ENCODE measurements at places on chromosomes 11 and 22.

GRCh38 chr11:60831143-60831500 lies 10.8 kb upstream of the CCDC86 start:
- no peaks in the 10 kb centered on the region for H3K4me1 ChIP-seq
- H3K27me3 ChIP-seq, result no peaks in the 10 kb centered on the region
- H3K36me3 ChIP-seq, result no peaks in the 10 kb centered on the region
- peak; percentile 64 for DNase-seq

DNA sequence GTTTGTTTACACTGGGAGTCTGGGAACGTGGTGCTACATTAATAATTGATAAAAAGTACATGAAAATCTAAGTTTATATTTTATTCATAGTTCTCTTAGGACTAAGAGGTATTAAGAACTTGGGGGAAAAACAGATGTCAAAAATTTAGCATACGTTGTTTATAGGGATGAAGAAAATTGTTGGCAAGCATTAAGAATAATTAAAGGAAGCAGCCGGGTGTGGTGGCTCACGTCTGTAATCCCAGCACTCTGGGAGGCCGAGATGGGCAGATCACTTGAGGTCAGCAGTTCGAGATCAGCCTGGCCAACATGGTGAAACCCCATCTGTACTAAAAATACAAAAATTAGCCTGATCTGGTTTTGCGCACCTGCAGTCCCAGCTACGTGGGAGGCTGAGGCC lies 60.7 kb upstream of the ADORA2A start:
- H3K4me1 ChIP-seq, result no peaks in the 10 kb centered on the region
- H3K27me3 ChIP-seq, result no peaks in the 10 kb centered on the region
- H3K36me3 ChIP-seq, result peaks cover 29% of the 10 kb centered on the region
- no peak for DNase-seq
- no peak overlapping the region for H3K4me3 ChIP-seq
- H3K27ac ChIP-seq, result no peak overlapping the region

GRCh38 chr22:34866495-34867131 lies 199.3 kb upstream of the ISX start:
- H3K4me3 ChIP-seq, result no peak overlapping the region
- H3K36me3 ChIP-seq, result no peaks in the 10 kb centered on the region
- no peak overlapping the region for H3K27ac ChIP-seq
- H3K27me3 ChIP-seq, result no peaks in the 10 kb centered on the region

DNA sequence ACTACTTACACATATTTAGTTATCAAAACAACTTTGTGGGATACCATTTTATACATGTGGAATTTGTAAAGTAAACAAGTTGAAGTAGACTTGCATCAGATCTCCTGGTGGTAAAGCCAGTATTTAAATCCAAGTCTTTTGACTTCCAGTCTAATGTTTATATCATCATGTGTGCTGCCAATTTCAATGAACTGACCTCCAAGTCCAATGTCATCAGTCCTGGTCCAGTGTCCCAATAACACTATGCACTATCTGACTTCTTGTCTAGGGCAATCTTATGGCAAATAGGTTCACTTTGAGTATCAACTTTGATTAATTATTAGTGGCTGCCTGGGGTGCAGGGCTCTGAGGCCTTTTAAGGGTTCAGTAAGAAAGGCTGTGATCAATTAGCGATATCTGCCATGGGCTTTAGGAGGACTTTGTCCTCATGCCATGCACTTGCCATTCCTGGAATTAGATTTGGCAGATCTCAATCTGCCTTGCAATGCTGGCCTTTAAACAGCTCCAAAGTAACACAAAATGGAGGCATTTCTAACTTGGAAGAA lies 9.6 kb upstream of the PTS start:
- H3K27me3 ChIP-seq, result no peaks in the 10 kb centered on the region
- no peak overlapping the region for H3K4me3 ChIP-seq
- no peaks in the 10 kb centered on the region for H3K4me1 ChIP-seq
- H3K27ac ChIP-seq, result no peak overlapping the region
- no peak for DNase-seq
- H3K36me3 ChIP-seq, result no peaks in the 10 kb centered on the region

DNA sequence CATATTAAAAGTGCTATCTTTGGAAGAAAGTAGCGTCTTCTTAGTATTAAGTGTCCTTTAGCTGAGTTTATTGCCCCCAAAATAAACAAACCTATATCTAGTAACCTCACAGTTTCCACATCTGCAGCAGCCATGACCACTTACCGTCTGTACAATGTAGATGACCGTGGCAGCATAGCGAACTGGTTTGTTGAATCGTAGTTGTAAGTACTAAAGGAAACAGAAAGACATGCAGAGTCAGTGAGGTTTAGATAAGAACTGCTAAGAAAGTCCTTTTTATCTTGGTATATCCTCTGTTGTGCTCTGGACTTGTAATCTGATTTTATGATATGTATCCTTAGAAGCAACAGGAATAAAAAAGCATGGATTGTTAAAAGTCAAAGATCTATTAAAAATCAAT lies 9.4 kb downstream of the SLC5A12 start:
- no peaks in the 10 kb centered on the region for H3K27me3 ChIP-seq
- DNase-seq, result no peak
- no peak overlapping the region for H3K27ac ChIP-seq
- H3K4me1 ChIP-seq, result no peaks in the 10 kb centered on the region
- no peak overlapping the region for H3K4me3 ChIP-seq

DNA sequence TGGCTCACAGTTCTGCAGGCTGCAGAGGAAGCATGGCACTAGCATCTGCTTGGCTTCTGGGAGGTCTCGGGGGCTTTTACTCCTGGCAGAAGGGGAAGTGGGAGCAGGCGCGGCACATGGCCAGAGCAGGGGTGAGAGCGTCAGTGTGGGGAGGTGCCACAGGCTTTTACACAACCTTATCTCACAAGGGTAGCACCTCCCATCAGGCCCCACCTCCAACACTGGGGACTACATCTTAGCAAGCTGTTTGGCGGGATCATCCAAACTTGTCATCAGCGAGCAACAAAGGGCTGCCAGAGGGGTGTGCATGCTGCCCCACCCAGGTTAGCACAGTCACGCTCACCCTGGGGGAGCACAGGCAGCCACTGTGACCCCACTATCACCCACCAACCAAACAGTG lies 18.9 kb upstream of the YPEL1 start:
- H3K27me3 ChIP-seq, result no peaks in the 10 kb centered on the region
- H3K36me3 ChIP-seq, result peaks cover 3% of the 10 kb centered on the region
- peaks cover 5% of the 10 kb centered on the region for H3K4me1 ChIP-seq
- DNase-seq, result no peak
- peak overlapping the region; percentile 41 for H3K27ac ChIP-seq

DNA sequence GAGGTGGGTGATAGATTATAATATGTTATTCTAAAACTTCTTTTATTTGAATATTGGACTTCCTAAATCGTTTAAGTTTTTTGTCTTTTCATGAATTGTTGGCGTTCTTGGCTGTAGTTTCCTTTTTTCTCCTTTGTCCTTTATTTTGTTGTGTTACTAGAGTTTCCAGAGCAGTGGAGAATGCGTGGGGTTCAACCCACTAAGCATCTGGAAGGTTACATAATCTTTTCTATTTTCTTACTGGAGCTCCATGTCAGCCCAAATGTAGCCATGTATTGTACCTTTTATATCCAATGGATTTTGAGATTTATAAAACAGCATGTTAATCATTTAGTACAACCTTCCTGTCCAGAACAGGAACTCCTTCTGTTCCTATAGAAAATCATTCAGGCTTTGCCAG lies 63.2 kb downstream of the PPP6R3 start:
- H3K27me3 ChIP-seq, result no peaks in the 10 kb centered on the region
- no peak for DNase-seq
- H3K27ac ChIP-seq, result no peak overlapping the region
- H3K4me1 ChIP-seq, result peaks cover 4% of the 10 kb centered on the region
- H3K4me3 ChIP-seq, result no peak overlapping the region

- DNase-seq, result no peak
- no peaks in the 10 kb centered on the region for H3K27me3 ChIP-seq
- H3K4me1 ChIP-seq, result no peaks in the 10 kb centered on the region
- H3K4me3 ChIP-seq, result no peak overlapping the region
- no peaks in the 10 kb centered on the region for H3K36me3 ChIP-seq
Observed at GRCh38 chr11:35304900-35305460, 114.4 kb downstream of the SLC1A2 start.

DNA sequence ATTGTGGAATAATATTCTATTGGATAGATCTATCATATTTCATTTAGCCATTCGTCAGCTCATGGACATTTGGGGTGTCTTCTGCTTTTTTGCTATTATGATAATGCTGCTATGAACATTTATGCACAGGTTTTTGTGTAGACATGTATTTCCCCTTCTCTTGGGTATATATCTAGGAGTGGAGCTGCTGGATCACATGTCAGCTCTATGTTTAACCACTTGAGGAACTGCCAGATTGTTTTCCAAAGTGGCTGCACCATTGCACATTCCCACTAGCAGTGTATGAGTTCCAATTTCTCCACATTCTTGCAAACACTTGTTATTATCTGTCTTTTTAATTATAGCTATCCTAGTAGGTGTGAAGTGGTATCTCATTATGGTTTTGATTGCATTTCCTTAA lies 75.0 kb downstream of the C11orf65 start:
- H3K27me3 ChIP-seq, result no peaks in the 10 kb centered on the region
- no peak for DNase-seq
- no peaks in the 10 kb centered on the region for H3K36me3 ChIP-seq
- H3K27ac ChIP-seq, result no peak overlapping the region
- H3K4me3 ChIP-seq, result no peak overlapping the region

- DNase-seq, result no peak
- H3K4me3 ChIP-seq, result no peak overlapping the region
- H3K4me1 ChIP-seq, result peaks cover 2% of the 10 kb centered on the region
- no peak overlapping the region for H3K27ac ChIP-seq
Observed at GRCh38 chr11:19571906-19572305, 140.7 kb upstream of the NAV2 start.

DNA sequence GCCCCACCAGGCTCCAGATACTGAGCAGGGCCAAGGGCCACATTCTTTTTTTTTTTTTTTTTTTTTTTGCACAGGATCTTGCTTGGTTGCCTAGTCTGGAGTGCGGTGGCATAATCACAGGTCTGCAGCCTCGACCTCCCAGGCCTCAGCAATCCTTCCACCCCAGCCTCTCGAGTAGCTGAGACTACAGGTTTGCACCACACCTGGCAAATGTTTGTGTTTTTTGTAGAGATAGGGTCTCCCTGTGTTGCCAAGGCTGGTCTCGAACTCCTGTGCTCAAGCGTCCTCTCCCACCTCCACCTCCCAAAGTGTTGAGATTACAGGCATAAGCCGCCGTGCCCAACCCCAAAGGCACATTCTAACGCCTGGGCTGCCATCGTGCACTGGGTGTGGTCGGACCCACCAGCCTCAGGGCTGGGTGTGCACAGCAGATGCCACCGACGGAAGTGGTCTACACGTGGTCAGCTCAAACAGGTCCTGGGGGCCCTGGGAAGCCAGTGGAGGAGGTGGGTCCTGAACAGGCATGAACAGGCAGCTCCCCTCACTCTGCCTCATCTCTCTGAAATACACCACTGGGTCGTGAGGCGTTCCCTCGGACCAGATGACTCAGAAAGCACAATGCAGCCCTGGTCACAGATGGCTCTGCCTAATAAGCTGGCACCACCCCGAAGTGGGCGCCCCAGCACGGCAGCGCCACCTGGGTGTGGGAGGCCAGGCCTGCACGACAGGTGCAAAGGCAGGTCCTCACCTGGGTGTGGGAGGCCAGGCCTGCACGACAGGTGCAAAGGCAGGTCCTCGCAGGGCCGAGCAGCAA lies 5.1 kb upstream of the B4GALNT4 start:
- H3K27ac ChIP-seq, result no peak overlapping the region
- no peaks in the 10 kb centered on the region for H3K27me3 ChIP-seq
- H3K36me3 ChIP-seq, result no peaks in the 10 kb centered on the region
- DNase-seq, result no peak

DNA sequence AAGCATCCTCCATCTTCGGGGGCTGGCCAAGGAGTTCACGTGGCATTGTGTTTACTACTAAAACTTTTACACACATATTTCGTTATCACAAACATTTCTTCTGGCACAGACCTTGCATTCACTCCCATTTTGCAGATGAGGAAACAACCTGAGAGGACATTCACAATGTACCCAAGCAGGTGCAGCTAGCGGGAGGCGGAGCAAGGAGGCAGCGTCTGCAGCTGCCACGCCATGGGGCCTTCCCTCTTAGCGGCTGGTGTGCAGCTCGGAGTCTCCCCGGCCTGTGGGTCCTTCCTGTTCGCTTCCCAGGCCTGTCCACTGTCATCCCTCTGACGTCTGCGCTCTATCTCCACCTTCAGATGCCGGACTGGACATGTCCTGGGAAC lies 807.8 kb downstream of the TBC1D22A start:
- no peak overlapping the region for H3K4me3 ChIP-seq
- no peaks in the 10 kb centered on the region for H3K36me3 ChIP-seq
- H3K4me1 ChIP-seq, result no peaks in the 10 kb centered on the region
- no peak overlapping the region for H3K27ac ChIP-seq

- no peak overlapping the region for H3K4me3 ChIP-seq
- no peak overlapping the region for H3K27ac ChIP-seq
- no peaks in the 10 kb centered on the region for H3K27me3 ChIP-seq
- no peaks in the 10 kb centered on the region for H3K36me3 ChIP-seq
- H3K4me1 ChIP-seq, result peaks cover 2% of the 10 kb centered on the region
- DNase-seq, result no peak
Observed at GRCh38 chr11:63564056-63564774, 1.0 kb upstream of the PLAAT2 start.

DNA sequence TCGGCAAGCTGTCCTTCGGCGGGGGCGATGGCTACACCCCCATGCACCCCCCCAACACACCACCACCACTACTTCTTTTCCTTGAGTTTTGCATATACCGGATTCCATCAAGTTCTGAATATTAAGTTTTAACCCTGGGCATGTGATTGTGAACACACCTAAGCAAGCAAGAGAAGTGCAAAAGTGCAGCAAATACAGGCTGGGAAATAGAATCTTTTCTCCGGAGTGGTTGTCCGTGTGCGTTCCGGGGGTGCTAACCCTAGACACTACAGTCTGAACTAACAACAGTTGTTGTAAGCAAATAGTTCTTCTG lies 574 bp downstream of the PRSS23 start:
- no peak for DNase-seq
- no peaks in the 10 kb centered on the region for H3K36me3 ChIP-seq
- peak overlapping the region; percentile 70 for H3K27ac ChIP-seq
- peak overlapping the region; percentile 87 for H3K4me3 ChIP-seq

GRCh38 chr11:36803084-36803483 lies 205.0 kb upstream of the RAG2 start:
- no peaks in the 10 kb centered on the region for H3K4me1 ChIP-seq
- no peak for DNase-seq
- H3K27me3 ChIP-seq, result no peaks in the 10 kb centered on the region
- no peak overlapping the region for H3K27ac ChIP-seq
- H3K4me3 ChIP-seq, result no peak overlapping the region
- H3K36me3 ChIP-seq, result no peaks in the 10 kb centered on the region

- H3K27me3 ChIP-seq, result no peaks in the 10 kb centered on the region
- no peaks in the 10 kb centered on the region for H3K4me1 ChIP-seq
- no peak overlapping the region for H3K4me3 ChIP-seq
- DNase-seq, result no peak
Observed at GRCh38 chr22:30628491-30628890, 7.1 kb upstream of the SLC35E4 start.
